ENCODE measurements at places on chromosomes 6 and 20.

GRCh38 chr20:41342474-41343464 lies 2.1 kb downstream of the LPIN3 start:
- DNase-seq = no peak

DNA sequence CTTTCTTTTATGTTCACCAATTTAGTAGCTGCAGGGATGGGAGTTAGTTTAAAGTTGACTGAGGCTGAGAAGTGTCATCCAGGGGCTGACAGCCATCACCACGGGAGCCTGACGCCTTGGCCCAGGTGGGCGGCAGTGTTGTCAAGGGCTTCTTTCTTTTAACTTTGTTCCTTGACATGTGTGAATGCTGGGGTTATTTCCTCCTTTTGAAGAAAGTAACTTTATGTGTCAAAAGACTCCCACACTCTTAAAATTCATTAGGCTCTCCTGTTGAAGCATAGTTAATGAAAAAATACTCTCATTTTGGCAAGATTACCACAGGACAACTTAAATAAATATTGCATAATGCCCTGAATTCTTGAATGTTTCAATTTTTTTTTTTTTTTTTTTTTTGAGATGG lies 50.0 kb downstream of the SASH1 start:
- DNase-seq = no peak

GRCh38 chr6:99093456-99094190 lies 145.9 kb upstream of the FBXL4 start:
- no peak for DNase-seq

DNA sequence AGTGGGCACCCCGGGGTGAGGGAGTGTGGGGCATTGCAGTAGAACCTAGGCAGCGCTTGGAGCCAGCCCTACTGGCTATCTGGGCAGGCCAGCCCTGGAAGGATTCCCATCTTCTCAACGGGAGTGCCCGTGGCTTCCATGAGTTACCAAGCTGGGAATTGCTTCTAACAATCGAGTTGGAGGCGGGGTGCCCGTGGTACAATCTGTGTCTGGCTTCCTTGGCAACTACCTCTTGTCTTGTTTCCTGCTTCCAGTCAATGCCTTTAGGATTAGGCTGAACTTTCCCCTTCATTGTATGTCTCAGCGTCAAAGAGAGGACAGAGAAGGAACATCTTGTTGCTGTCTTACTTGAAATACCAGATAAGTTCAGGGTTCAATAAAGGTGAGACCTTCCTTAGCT lies 33.3 kb downstream of the PPP1R14C start:
- DNase-seq = no peak

GRCh38 chr20:62367136-62367632 lies at the start of gene LAMA5:
Gene LAMA5 (minus strand): TSS chr20:62367312. CDS start chr20:62367245, 67 bp downstream.
- DNase-seq = no peak

DNA sequence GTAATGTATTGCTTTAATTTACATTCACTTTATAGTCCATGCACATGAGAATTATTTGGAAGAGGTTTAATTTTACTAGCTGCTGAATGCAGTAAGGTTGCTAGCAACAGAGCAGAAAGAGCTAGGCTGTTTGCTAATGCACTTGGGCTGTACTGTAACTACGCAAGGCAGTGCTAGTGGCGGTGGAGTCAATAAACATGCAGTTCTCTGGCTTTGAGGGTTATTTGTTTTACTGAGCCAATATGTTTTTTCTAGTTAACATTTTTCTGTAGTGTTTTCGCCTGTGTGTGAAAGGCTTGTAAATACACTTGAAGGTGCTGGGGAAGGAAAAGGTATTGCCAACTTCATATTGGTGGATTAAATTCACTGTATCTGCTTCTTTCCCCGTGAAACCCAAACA lies 112.8 kb downstream of the BTBD3 start:
- DNase-seq = no peak

GRCh38 chr20:63082939-63083735 lies 76.4 kb upstream of the BHLHE23 start:
- no peak for DNase-seq

- no peak for DNase-seq
These were observed 55.6 kb downstream of the TULP4 start for GRCh38 chr6:158367816-158368215.
